Kidney capillary endothelial cell (primary cell): ENCODE measurements at places on chromosomes 12 and 14.

DNA sequence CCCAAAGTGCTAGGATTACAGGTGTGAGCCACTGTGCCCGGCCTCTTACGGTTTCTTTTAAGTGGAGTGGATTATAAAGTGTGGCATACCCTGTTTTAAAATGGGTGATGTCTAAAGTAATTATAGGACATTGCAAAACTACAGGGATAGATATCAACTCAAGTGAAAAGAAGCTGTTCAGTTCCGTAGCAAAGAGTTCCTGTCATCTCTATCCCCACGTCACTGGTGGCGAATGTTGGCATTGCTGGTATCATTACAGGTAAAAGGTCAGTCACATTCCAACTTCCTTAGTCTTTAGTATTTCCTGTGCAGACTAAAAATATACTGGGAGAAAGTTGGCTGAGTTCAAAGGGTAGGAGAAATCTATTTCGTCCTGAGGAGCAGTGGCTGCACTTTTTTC is 95.6 kb upstream of the SLC38A2 start:
- DNase-seq = peak; percentile 68

- peak; percentile 74 for DNase-seq
Measured at GRCh38 chr12:54216797-54217661, 28.2 kb upstream of the SMUG1 start.

DNA sequence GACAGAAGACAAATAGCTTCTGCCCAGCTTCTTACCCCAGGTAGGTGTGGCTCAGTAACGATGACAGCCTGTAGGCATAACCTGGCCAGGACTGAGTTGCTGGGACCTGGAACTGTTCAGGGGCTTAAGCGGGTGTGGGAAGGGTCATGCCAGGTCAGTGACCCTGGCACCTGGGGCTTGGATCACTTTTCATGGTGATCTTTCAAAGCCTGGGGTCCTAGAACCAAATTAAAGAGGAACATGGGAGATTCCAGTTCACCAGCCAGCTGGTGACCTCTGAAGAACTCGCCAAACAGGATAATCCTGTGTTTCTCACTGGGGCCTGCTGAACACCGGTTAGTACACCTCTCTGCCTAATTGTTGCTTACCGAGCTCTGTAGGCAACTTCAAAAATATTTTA is 102.6 kb upstream of the LMNTD1 start:
- DNase-seq = no peak

- peak; percentile 56 for DNase-seq
Measured at GRCh38 chr12:10042167-10042566, 11.7 kb downstream of the CLEC9A start.

DNA sequence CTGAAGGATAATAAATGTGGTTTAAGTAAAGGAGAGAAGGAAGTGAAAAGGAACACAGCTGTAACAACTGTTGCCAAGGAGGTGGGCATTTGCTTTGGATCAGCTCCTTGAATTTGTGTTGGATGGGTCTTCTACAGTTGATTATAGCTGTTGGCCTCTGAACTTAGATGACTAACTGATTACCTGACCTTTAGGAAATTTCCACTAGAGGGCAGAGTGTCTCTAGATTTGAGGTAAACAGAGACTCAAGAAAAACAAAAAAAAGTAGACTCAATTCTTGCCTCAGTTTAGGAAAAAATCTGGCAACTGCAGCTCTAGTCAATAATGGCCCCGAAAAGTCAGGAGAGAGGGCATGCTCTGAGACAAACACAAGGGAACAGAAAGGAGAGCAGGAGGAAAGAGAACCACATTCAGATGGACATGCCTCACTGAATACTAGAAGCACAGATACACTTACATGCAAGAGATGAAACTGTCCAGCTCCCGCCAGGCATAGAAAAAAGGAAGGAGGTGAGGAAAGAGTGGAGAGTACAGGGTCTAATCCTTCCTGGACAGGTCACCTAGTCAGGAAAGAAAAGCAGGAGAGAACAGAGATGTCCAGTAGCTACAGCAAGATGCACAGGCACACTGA is 20.6 kb downstream of the COX14 start:
- peak; percentile 38 for DNase-seq

GRCh38 chr12:109910969-109911348 is 10.9 kb downstream of the TCHP start:
- DNase-seq = peak; percentile 44

GRCh38 chr14:20754308-20754707 is 8.6 kb downstream of the EDDM3A start:
- no peak for DNase-seq

DNA sequence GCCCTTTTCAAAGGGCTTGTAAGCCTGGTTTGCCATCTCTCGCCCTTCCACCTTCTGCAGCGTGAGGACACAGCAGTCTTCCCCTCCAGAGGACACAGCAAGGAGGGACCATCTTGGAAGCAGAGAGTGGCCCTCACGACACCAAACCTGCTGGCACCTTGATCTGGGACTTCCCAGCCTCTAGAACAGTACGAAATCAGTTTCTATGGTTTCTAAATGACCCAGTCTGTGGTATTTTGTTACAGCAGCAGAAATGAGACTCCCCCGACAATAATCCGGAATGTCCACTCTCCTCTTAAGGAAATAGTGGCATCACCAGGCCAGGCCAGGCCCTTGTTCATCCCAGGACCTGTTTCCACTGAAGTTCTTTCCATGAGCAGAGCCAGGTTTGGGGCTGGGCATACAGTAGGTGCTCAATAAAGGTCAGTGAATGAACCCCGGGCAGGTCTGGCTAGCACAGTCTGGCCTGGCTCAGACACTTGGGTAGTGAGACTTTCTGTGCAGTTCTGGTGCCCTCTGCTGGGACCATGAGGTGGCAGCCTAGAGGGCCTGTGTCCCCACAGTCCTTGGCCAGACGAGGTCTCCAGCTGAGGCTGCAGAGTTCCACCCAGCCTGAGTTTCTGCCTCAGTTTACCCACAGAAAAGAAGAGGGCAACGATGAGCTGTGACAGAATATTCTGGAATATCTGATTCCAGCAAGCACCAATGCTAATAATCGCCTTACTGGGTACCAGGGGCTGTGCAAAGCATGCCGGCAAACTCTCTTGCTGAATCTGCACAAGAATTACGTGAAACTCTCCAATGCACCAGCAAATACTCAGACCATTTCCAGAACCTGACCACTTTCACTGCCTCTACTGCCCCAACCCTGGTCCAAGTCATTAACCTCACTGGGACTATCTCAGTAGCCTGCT is 14.0 kb downstream of the ABCB9 start:
- peak; percentile 78 for DNase-seq
